ENCODE measurements at places on chromosomes 16 and 17. TPM values are rescaled to one million over a fixed set of nuclear protein-coding genes. Genes with fewer than 3 reads are reported as not detected.
A peak's percentile ranks its signal among the peaks of the same experiment; 100 is the strongest.

- DNase-seq, result peak; percentile 81
These were observed 36.6 kb upstream of the MED9 start for GRCh38 chr17:17440010-17440843.

GRCh38 chr17:29565643-29566472 is 979 bp downstream of the ABHD15 start:
- DNase-seq, result no peak

GRCh38 chr16:3075523-3075915 is 10.1 kb downstream of the IL32 start:
- DNase-seq, result no peak

DNA sequence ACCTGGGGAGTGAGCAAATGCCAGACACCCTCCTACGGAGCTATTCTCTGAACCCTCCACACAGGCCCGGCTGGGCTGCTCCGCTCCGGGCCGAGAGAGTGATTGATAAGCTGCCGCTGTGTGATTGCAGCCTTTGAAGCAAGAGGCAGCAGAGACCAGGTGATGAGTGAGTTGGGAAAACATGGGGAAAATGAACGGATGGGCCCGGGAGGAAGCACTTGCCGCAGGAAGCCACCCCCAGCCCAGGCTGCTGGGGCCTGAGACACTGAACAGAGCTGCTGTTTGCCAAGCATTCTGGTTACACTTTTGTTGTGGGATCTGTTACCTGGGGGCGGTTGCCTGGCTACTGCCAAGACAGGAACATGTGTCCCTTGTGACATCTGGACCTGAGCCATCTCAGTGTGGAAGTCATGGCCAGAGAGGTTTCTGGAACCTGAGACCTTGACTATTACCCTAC is 46.4 kb upstream of the KLHDC4 start:
- DNase-seq, result no peak

GRCh38 chr17:38317081-38317480 is 20.1 kb downstream of the MRPL45 start:
- DNase-seq, result no peak

GRCh38 chr16:74718140-74718539 is 17.5 kb upstream of the MLKL start:
- DNase-seq, result no peak

DNA sequence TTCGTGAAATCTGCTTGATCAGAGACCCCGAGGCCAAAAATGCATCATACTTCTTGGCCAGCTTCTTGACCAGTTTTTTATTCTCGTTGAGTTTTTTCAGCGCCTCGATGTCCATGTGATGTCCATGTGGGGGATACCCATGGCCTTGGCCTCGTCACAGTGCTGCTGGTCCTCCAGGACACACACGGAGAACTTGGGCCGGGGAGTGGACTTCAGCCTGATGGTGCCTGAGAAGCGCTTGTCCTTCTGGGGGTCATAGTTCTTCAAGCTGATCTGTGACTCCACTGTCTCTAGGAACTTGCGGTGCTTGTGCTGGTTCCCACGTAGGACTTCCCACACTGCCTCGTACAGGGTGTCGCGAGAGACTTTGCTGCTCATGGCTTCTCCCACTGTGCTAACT is 16.7 kb downstream of the COX4I1 start:
- no peak for DNase-seq

DNA sequence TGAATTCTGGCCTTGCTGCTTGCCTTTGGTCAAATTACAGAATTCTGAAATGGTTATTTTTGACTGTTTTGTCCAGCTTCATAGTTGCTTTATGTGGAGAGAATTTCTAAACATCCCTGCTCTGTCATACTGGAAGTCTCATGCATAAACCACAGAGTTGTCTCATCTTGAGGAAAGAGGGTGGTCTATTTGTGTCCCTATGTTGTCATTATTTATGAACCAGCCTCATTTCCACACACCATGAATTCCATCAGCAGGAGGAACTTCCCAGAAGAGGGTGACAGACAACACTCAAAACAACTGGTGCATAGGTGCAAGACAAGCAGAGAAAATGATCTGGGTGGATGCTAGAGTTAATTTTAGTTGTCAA is 525.8 kb upstream of the GOT2 start:
- DNase-seq, result no peak

DNA sequence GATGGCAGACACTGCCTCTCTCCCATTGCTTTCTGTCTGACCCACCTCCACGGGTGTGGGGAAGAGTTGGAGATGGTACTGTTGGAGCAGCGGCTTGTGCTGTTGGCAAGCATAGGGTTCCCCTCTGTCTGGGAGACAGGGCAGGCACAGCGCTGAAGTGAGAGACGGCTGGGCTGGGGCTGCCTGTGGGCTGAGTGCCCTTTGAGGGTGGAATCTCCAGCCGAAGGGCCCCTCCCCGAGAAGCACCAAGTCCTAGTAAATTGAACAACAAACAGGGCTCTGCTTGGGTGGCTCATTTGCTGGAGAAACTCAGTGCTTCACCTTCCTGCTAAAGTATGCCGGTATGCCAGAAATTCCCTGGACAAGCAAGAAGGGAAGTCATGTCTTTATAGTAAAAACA is 79.7 kb downstream of the KSR1 start:
- no peak for DNase-seq

GRCh38 chr17:72545766-72546165 is 424.9 kb downstream of the SOX9 start:
- DNase-seq, result no peak

DNA sequence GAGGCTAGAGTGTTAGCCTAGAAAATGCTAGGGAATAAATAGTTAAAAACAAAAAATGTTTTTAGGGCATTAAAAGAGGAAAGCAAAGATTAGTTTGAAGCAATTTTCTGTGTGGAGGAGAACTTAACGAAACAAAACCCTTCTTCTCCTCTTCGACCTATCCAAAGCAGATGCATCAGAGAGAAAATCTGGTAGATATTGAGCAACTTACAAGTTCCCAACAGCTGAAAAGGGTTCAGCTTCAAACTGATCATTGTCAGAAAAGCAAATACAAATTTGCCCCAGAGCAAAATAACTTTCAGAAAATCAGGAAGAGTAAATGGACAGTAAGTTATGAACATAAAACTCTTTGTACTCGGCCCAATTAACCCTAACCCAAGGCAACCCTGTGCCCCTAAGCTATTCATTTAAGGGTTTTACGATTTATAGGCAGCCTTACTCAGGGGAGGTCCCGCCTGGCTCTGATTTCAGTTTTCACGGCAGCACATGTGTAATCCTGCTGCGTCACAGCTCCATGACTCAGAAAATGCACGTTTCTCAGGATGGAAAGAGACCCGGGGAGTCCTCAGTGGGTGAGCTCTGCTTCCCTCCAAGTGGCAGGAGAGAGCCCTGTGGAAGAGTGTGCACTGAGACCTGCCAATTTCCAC is 405.7 kb upstream of the SALL1 start:
- no peak for DNase-seq

GRCh38 chr17:49723423-49723822 is 15.7 kb upstream of the SLC35B1 start:
- no peak for DNase-seq

GRCh38 chr17:56624309-56624708 is 30.8 kb downstream of the NOG start:
- no peak for DNase-seq

GRCh38 chr16:30603945-30604315 is 6.3 kb downstream of the ZNF689 start:
- no peak for DNase-seq

GRCh38 chr16:78007121-78007520 is 15.2 kb upstream of the CLEC3A start:
- DNase-seq, result no peak

DNA sequence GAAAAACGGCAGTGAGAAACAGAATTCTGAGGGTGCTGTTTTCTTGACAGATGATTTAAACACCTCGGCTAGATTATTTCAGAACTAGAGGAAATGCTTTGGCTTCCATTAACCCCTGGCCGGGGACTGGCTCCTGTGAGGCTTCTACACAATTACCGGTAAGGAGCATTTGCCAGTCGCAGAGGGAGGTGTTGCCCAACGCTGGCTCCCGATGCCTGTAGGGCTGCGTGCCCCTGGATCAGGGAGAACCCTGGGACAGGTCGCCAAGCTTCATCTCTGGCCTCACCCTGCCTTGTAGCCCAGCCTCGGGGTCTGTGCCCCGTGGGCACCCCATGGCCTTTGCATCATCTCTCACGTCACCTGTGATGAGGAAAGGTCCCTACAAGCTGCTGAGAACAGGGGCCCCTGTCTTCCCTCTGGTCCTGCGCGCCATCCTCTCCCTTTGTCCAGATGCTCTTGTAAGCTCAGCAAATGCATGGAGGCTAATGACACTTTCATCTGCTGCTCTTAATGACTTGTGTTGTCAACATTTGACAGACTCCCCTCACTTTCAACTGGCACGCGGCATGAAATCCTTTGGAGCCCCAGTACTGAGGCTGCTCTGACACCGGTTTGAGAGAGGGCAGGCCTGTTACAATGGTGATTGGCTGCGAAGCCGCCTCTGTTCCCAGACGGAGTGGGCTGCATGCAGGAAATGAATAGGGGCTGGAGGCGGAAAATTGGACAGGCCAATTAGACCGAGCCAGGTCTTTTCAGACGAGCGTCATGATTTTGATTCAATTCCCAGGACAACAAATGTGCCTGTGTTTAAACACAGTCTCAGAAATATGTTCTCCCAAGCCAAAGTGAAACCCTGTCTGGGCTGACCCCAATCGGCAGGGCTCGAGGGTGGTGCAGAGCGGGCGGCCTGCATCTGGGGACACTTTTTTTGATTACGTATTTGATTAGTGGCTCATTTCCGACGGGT is 85.5 kb upstream of the DOC2B start:
- no peak for DNase-seq

GRCh38 chr17:81898029-81898866 is 3.8 kb upstream of the NPB start:
- DNase-seq, result no peak

DNA sequence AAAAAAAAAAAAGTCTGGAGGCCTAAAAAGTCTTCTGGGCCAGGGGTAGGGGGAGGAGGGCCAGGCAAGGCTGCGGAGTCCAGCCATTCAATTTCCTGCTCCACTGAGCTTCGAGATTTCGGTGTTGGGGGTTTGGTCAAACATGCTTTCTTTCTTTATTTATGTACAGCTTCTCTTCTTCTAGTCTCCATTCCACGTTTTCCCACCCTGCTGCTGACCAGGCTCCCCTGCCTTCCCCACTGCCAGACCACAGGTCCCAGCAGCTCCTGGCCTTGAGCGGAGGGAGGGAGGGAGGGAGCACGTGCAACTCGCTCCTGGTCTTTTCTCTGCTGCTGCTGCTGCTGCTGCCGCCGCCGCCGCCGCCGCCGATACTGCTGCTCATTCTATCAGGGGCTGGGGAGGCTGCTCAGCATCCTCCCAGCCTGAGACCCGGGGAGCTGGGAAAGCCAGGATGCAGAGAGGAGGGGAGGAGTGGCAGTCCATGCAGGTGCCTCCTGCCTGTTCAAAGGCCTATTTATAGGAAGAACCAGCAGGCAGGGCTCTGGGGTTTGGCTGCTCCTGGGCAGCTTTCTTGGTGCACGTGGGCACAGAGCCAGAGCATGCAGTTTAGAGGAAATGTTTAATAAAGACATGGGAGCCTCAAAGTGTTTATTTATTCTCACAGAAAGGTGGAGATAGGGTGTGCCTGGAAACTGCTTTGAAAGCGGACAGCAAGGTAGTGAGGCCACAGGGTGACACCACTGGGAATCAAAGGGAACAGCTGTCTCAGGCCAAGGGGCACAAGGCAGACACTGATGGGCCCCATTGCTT is 23.4 kb upstream of the ZFHX3 start:
- DNase-seq, result no peak

DNA sequence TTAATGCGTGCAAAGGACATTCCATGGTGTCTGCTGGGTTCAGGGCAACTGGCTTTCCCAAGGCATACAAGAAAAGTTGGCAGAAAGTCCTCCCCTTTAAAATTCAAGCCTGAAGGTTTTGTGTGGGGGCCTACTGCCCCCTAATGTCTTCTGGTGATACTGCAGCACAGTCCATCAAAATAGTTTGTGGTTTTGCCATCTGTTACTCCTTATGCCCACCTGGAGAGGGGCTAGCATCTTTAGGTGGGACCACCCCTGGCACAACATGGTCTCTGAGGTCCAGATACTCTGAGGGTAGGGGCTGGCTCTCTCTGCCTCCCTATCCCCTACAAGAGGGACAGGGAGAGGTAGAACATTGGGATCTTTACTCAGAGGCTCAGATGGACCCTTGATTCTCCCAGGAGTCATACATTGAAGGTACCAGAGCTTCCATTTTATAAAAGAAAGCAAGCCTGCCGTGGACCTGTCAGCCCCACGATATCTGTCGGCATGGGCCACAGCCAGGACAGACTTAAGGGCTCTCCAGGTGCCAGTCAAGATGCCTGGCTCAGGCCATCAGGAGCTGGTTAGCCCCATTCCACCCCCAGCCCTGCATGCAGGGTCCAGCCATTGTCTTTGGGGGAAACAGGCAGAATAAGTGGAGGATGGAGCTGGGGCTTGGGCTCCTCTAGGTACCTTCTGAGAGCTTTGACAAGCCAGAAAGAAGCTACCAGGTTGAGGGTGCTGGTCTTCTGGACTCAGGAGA is 6.3 kb downstream of the ESRP2 start:
- peak; percentile 55 for DNase-seq

DNA sequence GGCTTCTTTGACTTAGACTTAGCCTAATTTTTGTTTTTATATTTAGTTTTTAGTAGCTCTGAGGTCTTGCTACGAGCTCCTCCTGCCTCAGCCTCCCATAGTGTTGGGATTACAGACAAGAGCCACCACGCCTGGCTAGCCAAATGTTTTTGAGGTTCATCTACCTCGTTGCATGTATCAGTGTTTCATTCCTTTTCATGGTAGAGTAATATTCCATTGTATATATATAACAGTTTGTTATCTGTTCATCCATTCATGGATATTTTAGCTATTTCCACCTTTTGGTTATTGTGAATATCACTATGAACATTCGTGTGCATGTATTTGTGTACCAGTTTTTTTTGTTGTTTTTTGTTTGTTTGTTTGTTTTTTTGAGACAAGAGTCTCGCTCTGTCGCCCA is 12.2 kb downstream of the NOL11 start:
- DNase-seq, result no peak

Gene GCGR
- not detected for total RNA-seq

Gene ABAT
- total RNA-seq, result 13.9 TPM

Gene ZNF207
- total RNA-seq, result 316 TPM

Gene GLP2R
- not detected for total RNA-seq

Gene CLEC3A
- not detected for total RNA-seq

Gene TSPOAP1
- total RNA-seq, result 47.4 TPM

Gene ANKRD40CL
- not detected for total RNA-seq

Gene ZFPM1
- total RNA-seq, result 30.2 TPM

Gene PMFBP1
- total RNA-seq, result 2.0 TPM
